Cerebellum (tissue), 4 donors: ENCODE measurements at places on chromosomes 11 and 22. TPM values are rescaled to one million over a fixed set of nuclear protein-coding genes. Genes with fewer than 3 reads are reported as not detected.

HTR3B gene
- total RNA-seq, result 0.27 TPM

GGTLC3 gene
- not detected for total RNA-seq

SSH3 gene
- 3.4 TPM for total RNA-seq

UBQLNL gene
- total RNA-seq, result 0.36 TPM

SMDT1 gene
- total RNA-seq, result 14.1 TPM

CDC42BPG gene
- total RNA-seq, result 1.4 TPM

OR51B4 gene
- 0.36 TPM for total RNA-seq

SSTR3 gene
- total RNA-seq, result 0.27 TPM

CCDC83 gene
- total RNA-seq, result not detected

ELFN2 gene
- total RNA-seq, result 5.7 TPM

BDNF gene
- 1.5 TPM for total RNA-seq

DNA sequence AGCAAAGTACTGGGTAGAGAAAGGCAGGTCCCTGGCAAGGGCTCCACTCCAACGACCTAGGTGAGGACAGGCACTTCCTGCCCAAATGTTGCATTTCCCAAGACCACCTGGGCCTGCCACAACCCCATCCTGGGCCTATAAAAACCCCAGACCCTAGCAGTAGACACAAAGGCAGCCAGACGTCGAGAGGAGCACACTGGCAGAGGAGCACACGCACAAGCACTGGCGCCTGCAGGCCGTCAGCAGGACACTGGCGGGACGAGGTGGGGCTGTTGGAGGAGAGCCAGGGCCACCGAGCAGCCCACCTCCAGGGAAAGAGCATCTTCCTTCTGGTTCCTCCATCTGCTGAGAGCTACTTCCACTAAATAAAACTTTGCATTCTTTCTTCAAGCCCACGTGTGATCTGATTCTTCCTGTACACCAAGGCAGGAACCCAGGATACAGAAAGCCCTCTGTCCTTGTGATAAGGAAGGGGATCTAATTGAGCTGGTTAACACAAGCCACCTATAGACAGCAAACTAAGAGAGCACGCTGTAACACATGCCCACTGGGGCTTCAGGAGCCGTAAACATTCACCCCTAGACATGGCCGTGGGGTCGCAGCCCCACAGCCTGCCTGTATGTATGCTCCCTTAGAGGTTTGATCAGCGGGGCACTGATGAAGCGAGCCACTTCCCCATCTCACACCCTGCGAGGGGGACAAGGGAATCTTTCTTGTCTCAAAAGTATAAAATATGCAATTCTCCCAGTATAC is 89.7 kb upstream of the MTMR2 start:
- no peak for DNase-seq

- no peak for DNase-seq
Measured at GRCh38 chr11:128305588-128305987, 281.8 kb downstream of the ETS1 start.

DNA sequence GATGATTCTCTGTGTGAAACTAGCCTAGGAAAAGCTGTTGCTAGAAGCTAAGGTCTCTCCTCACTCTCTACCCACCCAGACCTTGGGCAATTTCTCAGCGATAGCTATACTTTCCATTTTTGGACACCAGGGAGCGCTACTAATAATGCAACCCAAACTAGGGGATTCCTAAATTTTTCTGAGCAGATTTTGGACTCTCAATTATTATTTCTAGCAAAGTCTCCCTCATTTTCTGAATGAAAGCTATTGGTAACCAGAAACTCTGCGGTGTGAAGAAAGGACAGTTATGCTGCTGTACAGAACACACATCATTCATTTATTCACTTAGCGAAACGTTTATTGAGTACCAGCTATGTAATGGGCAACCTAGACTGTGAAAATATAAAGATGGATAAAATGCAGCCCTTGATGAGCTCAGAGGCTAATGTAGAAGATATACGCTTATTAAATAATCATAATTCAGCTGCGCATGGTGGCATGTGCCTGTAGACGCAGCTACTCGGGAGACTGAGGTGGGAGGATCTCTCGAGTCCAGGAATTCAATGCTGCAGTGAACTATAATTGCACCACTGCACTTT is 6.1 kb upstream of the STIM1 start:
- DNase-seq, result peak; percentile 53

- DNase-seq, result peak; percentile 89
Measured at GRCh38 chr22:43090130-43090789, 1.1 kb upstream of the TTLL1 start.

DNA sequence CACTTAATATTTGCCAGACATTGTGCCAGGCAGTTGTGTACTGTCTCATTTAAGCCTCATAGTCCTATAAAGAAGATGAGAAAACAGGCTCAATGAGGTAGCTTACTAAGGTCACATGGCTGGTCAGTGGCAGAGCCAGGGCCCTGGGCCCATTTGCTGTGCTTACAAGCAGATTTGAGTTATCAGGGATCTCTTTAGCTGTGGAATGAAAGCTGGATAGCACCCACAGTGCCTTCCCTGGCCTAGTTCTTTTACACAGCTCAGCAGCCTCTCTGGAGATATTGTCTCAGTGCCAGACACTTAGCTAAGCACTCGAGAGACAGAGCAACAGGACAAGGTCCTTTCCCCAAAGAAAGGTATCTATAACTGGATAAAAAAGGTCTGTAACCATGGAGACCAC is 6.1 kb downstream of the TMEM86A start:
- no peak for DNase-seq

GRCh38 chr22:28925916-28926315 is 42.5 kb downstream of the ZNRF3 start:
- DNase-seq, result no peak

- no peak for DNase-seq
Measured at GRCh38 chr11:80719292-80719646, 1278.4 kb upstream of the TENM4 start.

- no peak for DNase-seq
Measured at GRCh38 chr22:22827187-22827939, 60.3 kb upstream of the IGLL5 start.

GRCh38 chr11:35496416-35496815 is 29.0 kb downstream of the PAMR1 start:
- no peak for DNase-seq

DNA sequence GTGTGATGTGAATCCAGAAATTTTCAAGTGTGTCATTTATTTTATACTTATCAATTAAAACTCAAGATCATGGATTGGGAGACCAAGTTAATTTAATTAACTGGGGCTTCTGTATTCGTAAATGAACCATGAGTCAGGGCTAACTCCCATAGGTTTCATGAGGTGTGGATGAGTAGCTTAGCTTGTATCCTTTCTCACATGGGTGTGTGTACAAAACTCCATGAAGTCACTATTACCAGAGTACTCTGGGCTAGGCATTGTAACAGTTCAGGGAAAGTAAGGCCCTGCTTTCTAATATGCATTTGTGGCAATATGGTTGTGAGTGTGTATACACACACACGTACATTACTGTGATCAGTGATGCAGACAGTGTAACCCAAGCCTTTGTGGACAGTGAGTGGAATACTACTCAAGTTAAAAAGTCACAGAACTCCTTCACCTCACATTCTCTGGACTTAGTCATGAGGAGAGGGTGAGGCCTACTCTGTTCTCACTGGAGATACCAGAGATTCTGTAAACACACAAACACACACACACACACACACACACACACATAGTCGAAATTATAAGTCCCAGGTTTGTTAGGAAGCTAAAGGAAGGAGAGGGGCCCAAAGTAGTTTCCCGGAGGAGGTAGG is 3.5 kb downstream of the CNTF start:
- DNase-seq, result no peak

DNA sequence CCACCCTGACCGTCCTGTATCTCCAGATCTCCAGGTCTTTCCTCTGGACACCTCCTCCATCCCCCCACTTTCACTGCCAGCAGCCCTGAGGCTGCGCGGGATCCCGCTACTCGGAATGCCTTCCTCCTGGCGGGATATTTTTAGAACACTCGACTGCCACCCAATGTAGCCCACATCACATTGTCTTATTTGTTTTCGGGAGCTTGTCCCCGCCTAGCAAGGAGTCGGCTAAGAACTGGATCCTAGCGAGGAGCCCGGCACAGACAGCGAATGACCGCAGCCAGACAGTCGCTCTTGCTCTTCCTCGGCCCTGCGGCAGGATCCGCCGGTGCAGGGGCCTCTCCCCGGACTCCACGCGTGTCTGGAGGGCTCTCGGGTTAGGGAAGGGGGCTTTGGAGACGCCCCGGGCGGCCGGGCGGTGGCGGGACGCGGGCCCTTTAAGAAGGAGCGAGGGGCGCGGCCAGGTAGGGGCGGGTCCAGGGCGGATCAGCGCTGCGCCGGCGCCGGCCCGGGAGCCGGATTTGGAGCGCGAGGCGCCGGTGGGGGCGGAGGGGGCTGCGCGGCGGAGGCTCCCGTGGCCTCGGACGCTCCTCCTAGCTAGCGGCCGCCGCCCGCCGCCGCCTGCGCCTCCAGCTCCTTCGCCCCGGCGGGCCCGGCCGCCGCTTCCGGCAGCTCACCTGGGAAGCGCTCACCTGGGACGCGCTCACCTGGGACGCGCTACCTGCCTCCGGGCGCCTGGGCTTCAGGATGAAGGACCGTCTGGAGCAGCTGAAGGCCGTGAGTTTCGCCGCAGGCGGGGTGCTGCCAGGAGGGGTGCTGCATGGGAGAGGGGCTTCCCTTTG is at the start of gene STX3:
TSS of gene STX3 (plus strand) at position 518 of the 842 bp plus-strand sequence. CDS start at position 748, 230 bp downstream.
- peak; percentile 87 for DNase-seq

GRCh38 chr11:81224396-81224795 is 1509.3 kb downstream of the FAM181B start:
- DNase-seq, result no peak

- no peak for DNase-seq
Measured at GRCh38 chr22:30445438-30446145, 20.0 kb downstream of the MTFP1 start.

- DNase-seq, result no peak
Measured at GRCh38 chr11:70153133-70153727, 49.9 kb upstream of the FADD start.

DNA sequence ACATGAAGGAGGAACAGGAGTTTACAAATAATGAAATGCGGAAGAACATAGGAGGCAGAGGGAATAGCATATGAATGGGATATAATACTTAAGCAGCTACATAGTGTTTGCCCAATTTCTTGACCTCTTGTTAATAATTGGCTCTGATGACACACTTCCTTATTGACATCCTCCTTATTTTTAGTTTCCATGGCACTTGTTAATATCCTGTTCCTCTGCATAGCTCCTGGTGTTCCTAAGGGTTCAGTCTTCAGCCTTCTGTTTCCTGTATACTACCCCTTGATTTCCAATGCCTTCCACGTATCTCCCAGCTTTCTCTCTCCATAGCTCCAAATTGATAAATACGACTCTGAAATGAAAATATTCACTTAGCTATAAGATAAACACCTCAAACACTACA is 663.8 kb upstream of the API5 start:
- no peak for DNase-seq

GRCh38 chr11:8832571-8833260 is 78.3 kb upstream of the AKIP1 start:
- DNase-seq, result peak; percentile 72

DNA sequence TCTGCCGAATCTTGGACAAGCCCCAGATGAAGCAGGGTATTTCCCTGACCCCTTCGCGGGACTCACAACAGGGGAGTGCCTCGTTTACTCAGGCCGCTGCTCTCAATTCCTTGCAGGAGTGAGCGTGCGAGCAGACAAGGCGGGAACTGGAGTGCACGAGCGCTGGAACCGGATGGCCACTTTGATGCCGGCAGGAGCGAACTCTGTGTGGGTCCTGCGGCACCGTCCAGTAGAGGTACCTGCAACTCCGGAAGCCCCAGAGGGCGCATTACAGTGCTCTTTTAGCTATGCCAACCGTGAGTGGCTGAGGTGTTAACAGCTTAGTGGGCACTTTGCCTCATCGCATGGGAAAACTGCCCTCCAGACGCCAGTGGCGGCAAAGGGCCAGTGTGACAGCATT is 182.3 kb upstream of the ANO3 start:
- DNase-seq, result no peak

DNA sequence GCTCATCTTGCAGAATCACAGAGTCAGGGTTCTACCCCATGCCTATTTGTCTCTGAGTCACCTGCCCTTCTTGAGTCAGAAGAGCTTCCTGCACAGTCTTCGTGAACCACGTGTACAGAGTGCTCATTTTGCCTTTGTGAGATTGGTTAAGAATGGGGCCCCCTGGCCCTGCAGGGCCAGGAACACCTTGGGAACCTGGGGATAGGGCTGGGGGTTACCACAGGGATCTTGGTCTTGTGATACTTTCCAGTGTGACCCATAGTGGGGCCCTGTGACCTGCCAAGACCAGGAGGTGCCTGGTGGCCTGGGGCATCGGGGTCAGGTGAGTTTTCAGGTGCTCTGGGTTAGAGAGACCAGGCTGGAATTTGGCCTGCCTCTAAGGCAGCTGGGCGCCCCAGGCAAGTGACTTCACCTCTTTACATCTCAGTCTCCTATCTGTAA is 9.4 kb downstream of the TMPRSS13 start:
- no peak for DNase-seq

DNA sequence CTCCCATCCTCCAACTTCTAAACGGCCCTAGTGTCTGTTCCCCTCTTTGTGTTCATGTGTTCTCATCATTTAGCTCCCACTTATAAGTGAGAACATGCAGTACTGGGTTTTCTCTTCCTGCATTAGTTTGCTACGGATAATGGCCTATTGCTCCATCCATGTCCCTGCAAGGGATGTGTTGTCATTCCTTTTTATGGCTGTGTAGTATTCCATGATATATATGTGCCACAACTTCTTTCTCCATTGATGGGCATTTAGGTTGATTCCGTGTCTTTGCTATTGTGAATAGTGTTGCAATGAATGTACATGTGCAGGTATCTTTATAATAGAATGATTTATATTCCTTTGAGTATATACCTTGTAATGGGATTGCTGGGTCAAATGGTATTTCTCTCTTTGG is 5.6 kb upstream of the SMIM38 start:
- DNase-seq, result no peak
